ENCODE measurements at places on chromosomes 11 and 22.

GRCh38 chr22:44906248-44906936, 103.4 kb downstream of the PHF21B start:
- DNase-seq = no peak

GRCh38 chr11:61034704-61035525, 63.4 kb downstream of the CD6 start:
- no peak for DNase-seq

DNA sequence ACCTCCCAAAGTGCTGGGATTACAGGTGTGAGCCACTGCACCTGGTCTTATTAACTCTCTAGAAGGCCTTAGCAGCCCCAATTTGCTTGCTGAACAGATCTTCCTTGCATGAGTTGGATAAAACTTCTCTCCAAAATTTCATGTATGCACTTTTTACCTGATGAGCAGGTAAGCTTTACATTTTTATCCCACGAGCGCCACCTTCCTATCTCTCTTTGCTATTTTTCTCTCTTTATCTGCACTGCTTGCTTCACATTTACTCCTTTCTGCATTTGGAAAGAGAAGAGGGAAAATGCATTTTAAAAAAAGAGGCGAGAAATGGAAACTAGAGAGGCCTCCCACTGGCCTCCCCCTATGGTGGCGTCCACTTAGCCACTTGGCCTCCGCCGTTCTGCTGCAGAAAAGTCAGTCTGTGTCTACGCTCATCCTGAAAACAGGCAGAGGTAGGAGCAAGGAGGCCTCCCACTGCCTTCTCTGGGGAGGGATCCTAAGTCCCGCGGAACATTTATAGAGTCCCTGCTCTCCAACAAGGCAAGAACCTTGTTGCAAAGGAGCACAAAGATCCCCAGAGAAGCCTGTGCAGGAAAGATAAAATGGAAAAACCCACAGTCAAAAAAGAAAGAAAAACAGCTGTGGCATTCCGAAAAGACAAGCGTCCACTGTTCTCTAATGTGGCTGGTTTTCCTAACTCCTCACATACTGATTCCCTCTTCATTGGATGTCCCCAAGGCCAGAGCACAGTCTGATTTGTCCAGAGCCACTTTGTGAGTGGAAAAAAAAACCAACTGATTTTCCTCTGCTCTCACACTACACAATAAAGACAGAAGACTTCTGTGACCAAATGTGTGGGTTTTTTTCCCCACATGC, 62.2 kb upstream of the INCENP start:
- DNase-seq = no peak

- DNase-seq = no peak
Observed at GRCh38 chr11:126963115-126963514, 37.5 kb downstream of the KIRREL3 start.

DNA sequence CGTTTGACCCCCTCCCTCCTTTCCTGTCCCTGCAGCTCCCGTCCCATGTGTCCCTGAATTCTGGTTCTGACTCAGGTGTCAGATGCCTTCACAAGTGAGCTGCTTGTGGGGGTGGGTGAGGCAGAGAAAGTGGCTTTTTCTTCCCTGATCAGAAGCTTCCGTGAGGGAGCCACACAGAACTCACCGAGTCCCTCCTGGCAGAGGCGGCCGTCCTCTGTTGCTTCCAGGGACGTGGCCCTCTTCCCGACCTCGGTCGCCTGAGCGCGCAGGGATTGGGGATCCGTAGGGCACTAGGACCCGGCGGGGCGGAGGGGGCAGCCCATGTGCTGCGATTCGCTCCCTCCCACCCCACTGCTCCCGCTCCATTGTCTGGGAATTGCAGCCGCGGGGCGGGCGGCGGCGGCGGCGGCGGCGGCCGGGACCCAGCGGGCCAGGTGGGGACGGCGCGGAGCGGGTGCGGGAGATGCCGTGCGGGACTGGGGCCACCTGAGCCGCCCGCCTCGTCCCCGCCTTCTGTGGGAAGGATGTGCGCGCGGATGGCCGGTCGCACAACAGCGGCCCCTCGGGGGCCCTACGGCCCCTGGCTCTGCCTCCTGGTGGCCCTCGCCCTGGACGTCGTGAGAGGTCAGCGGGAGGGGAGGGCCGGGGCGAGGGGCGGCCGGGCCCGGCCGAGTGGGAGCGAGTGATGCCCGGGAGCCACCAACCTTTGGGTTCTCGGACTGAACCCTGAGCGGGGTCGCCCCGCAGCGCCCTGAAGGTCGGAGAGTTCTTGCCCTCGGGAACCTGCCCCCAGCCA, at the start of gene TMEM132A:
Gene TMEM132A (plus strand): TSS at position 351 of the 796 bp plus-strand sequence. CDS start 174 bp downstream, at position 525.
- peak; percentile 75 for DNase-seq

DNA sequence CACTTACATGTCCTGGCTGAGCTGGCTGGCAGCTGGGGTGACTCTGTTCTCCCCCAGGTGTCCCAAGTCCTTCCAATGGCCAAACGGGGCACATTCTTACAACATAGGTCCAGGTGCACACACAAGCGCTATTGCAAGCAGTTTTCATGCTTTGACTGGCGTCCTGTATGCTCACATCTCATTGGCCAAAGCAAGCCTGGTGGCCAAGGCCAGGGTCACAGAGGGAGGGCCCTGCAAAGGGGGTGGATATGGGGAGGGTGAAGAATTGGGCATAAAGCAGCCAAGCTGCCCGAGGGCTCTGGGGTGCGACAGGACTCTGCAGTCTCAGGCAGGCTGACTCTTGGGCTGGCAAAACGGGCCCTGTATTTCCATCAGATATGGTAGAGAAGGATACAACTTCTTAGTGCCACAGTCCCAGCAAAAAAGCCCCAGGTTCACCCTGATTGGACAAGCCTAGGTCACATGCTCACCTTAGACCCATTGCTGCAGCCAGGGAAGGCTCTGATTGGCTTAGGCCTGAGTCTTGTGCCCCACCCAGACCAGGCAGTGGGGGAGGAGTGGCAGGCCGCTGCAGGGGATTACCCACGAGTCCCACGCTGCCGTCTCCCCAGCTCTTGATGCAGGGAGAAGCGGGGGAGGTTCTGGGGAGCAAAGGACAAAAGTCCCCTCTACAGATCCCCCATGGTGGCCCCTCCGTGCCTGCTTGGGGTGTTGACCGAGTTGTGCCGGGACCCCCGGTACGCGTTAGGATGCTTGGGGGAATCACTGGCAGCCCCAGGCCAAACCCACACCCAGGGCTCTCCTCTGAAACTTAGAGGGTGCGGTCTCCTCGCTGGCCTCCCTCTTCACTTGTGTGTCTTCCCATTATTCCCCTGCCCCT, 110.8 kb downstream of the ARHGAP8 start:
- DNase-seq = no peak

DNA sequence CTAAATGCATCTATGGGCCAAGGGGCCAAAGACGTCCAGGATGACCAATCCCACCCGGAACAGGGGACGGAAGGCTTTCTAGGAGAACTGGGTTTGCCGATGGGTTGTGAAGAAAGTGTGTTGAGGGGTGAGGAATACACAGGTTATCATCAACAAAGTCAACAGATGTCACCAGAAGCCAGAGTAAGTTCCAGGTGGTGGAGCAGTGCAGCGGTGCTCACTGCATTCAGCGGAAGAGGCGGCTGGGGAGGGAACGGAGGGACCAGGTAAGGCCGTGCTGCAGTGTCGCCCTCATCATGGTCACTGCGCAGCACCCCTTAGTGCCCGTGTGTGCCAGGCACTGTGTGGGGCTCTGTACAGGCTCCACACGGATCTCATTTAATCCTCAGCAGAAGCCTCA, 176.0 kb downstream of the EFCAB6 start:
- DNase-seq = no peak

DNA sequence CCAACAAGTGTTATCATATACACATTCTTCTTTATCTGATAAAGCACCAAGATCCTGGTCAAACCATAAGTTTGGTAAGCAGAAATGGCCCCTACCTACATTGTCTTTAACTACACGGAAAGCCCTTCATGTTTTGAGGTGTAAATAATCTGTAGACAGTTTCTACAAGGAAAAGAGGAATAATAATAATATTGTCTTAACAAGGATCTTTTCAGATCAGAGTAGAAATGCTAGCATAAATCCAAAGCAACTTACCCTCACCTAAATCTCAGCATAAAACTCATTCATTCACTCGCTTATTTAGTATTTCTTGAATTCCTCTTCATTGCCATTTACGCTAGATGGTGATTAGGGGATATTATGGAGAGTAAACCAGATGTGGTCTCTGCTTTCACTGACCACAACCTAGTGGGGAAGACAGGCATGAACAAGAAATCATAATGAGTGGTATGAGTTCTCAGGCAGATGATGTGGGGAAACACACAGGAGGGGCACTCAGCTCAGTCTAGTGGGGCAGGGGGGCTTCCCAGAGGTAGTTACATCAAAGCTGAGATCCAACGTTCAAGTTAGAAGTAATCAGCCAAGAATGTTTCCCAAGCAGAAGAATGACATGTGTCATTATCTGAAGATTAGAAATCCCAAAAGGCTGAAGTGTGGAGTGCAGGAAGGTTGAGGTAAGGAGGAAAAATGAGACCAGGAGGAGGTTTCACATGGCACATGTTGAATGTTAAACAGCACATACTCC, 65.4 kb upstream of the ZC3H12C start:
- DNase-seq = no peak

GRCh38 chr11:45659031-45659817, 6.2 kb downstream of the CHST1 start:
- no peak for DNase-seq

DNA sequence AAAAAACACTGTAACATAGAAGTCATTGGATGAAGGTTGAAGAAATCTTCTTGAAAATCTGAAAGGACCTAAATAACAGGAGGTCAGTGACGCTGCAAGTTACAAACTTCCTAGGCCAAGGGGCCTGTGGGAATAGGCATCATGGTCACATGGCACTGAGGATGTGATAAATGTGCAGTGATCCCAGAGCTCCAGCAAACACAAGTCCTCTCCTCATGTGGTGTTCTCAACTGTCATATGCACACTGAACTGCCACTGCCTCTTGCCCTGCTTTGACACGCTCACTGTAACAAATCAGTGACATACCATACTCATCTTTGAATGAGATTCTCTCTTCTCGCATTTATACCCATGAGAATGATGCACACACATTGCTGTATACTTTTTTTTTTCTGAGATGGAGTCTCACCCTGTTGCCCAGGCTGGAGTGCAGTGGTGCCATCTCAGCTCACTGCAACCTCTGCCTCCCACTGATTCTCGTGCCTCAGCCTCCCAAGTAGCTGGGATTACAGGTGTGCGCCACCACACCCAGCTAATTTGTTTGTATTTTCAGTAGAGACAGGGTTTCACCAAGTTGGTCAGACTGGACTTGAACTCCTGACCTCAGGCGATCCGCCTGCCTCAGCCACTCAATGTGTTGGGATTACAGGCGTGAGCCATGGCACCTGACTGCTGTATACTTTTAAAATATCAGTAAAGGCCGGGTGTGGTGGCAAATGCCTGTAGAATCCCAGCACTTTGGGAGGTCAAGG, 65.1 kb upstream of the YPEL1 start:
- no peak for DNase-seq

- no peak for DNase-seq
Observed at GRCh38 chr22:37518509-37519267, 527 bp downstream of the CARD10 start.

- no peak for DNase-seq
Observed at GRCh38 chr11:83122050-83122449, 34.9 kb upstream of the PCF11 start.

DNA sequence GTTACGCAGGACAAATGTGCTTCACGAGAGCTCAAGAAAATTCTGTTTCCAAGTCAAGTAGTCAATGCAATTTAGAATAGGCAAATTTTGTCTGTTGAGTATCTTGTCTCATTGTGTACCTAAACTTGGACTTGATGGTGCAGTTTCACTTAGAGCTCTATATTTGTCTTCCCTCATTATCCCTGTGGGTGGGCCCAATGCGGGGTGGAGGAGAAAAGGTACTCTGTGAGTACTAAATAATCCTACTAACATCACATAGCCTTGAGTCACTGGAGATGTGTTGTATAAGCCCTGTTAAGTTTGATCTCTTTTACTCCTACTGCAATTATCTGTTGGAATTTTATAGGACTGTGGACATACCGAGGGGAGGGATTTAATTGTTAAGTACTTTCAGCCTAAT, 331.2 kb downstream of the METTL15 start:
- DNase-seq = no peak

- no peak for DNase-seq
Observed at GRCh38 chr11:47105541-47105940, 71.1 kb downstream of the ARFGAP2 start.

Measured in heart right ventricle (tissue), 16 donors.